Tongue (tissue), 3 donors: ENCODE measurements at places on chromosomes 7 and 10.

DNA sequence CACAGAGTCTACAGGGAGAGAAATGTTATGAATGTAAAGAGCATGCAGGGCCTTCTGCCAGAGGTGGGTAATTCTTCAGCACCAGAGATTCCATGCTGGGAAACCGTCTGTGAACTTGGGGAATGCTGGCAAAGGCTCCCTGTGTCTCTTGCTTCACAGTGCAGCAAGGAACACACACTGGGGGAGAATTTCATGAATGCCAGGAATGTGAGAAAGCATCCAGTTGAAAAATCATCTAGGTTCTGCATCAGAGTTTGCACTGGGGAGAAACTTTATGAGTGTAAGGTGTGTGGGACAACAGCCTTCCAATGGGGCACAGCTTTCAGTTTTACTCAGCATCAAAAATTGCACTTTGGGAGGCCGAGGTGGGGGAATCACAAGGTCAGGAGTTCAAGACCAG, 224.3 kb upstream of the IGFBP3 start:
- peak; percentile 54 for DNase-seq

DNA sequence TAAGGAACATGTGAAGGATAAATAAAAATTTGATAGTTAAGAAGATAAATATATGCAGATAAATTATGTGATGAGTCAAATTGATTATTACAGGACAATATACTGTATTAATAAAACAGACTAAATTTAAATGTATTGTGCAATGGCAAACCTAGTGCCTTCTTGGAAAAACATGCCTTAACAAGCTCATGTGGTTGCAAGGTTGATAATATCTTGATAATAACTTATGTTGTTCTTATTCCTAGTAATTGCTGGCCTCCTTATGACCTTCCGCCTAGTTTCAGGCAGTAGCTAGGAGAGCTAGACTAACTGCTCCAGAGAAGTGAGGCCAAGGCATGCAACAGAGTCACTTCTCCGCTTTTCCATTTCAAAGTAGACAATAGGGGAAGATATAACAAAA, 7.6 kb upstream of the RAB11FIP2 start:
- no peak for DNase-seq

DNA sequence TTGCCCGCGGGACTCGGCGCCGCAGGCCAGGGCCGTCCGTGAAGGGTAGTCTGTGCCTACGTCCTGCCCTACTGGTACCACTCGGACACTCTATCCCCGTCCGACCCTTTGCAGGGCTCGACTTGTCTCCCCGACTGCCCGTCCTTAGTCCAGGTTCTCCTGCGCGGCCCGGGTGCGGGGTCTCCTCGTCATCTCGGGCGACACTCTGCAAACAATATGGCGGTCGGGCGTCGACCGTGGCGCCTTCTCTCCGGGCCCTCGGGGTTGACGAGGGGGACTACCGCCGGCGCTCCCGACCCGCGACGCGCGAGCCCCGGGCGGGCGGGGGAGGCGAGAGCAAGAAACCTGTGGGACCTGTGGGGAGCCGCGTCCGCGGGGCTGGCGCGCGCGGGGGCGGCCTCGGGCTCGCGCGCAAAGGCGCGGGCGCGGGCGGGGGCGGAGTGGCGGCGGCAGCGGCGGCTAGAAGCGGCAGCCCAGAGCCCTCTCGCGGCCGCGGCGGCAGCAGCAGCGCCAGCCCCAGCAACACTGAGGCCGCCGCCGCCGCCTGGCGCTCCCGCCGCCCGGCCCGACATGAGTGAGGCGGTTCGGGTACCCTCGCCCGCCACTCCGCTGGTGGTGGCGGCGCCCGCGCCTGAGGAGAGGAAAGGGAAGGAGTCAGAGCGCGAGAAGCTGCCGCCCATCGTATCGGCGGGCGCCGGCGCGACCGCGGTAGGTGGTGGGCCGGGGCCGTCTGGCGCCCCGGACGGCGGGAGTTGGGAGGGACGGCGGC, at the start of gene HECTD2:
HECTD2 (plus strand) TSS at position 476 of the 769 bp plus-strand sequence; CDS start at position 571, 95 bp downstream.
- peak; percentile 92 for DNase-seq

GRCh38 chr10:12538491-12538995, 189.2 kb downstream of the CAMK1D start:
- DNase-seq = no peak

DNA sequence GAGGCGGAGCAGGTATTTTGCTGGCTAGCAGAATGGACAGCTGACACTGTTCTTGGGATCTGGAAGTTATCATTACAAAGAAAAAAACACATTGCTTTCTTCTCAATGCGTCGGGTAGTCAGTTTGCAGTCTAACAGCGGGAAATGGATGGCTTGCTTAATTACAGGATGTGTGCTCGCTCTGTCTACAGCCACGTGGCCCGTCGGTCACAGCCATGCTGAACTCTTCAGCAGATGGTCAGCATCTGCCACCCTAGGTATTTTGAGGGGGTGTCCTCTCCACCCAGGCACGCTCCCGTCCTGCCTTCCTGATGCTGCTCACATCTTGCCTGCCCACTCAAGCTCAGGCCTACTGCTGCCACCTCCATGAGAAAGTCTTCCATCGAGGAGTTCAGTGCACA, 20.4 kb upstream of the INMT start:
- DNase-seq = no peak
